RPMI8226 (cell line): ENCODE measurements at places on chromosomes 1 and 21.
A peak's percentile ranks its signal among the peaks of the same experiment; 100 is the strongest.

DNA sequence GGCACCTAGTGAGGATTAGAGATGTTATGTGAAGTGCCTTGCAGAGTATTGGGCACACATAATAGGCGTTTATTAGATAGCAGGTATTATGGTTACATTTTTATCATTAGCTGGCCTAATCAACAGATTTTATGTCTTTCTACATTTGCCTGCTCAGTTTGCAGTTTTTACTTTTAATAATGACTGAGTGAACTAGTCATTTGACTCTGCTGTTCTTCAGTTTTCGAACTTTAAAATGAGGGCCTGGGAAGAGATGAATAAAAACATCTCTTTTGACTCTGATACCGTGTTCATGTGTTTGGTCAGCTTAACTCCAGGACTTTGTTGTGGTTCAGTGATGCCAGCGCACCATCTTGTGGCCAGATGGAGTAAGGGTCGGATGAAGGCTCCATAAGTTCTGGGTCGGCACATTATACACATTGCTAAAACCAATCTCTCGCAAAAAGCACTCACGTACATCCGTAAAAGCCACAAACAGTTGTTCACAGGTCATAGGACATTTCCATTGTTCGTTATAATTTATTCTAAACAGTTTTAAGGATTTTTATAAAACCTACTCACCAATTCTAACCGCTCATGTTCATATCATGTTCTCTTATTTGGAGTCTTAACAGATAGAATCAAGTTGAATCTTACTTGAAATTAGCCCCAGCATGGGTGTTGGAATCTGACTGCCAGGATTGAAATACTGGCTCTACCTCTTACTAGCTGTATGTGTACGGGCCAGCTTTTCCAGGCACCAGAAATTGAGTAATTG is 78.4 kb upstream of the GPR88 start:
- peak; percentile 56 for DNase-seq

- DNase-seq = no peak
These were observed 72.6 kb downstream of the ATP6V1G3 start for GRCh38 chr1:198467907-198468306.

DNA sequence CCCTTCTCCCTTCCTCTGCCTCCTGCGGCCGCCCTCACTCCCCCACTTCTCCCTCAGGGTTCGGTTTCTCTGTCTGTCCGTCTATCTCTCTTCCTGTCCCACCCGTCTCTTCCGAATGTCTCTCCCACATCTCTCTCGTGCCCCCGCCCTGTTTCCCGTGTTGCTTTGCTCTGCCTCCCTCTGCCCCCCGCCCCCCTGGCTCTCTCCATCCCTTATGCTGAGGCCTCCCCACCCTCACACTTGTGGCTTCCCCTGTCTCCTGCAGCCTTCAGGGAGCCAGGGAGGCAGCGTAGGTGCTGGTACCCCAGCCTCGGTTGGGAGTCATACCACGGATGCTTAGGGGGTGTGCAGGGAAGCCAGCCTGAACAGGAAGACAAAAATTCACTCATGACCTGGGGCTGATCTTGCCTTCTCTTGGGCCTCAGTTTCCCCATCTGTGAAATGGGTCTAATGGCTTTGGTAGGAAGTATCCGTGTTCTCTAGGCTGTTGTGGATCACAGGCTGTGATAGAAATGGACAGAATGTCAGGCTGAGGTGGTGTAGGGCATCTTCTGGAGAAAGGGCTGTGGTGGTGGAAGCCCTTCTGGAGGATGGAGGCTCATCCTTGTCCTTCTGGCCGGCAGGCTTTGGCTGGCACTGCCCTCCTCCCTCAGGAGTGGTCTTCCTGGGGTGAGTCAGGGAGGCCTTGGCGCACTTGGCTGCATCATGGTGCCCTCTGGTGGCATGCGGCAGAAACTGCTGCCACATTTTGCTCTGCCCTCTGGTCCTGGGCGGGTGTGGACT is 55.5 kb downstream of the FOXO6 start:
- peak; percentile 73 for DNase-seq

- DNase-seq = no peak
These were observed 21.9 kb downstream of the TRAF5 start for GRCh38 chr1:211348547-211348946.

DNA sequence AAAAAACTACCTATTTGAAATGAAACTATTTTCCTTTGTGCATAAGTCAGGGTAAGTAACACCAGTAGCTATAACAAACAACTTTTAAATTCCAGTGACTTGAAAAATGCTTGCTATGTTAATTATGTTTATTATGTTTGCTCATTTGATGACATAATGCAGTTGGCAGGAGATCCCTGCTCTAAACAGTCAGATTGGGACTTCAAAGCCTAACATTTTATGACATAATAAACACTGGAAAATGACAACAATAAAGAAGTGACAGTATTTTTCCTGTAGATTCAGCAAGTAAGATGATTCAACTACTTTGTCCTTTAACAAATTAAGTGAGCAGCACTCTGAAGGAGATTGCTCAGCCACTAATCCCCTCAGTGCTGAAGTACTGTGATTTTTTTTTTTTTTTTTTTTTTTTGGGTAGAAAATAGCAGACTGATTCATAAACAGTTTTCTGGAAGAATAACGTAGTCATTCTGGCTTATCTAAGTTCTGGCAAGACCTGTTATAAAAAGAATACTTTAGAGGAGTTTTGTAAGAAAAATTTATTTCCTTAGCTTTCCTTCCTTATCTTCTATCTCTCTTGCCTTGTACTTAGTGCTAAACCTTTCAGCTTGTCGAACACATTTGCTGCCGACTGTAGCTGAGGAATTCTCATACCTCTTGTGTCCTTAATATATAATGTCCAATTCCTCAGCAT is 207.2 kb downstream of the PTGER3 start:
- no peak for DNase-seq

DNA sequence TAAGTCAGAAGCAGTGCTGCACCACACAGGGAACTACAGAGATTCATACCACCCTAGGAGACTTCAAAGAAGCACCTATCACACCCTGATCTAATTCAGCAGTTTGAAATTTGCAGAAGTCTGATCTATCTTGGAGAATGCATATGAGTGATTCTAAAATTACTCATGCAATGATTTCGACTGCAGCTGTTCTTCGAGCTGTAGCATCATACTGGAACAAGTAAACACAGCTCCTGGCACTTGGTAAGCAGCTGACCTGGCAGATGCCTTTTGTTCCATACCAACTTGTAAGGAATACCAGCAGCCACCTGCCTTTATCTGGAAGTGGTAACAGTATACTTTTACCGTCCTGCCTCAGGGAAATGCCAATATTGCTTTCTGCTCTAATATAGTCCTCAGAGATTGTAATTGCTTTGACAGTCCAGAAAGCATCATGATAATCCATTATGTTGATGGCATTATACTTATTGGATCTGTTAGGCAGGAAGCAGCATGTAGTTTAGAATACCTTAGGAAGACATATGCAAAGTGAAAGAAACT is 25.7 kb downstream of the AADACL4 start:
- DNase-seq = no peak

GRCh38 chr1:38507563-38507962 is 352.0 kb downstream of the RRAGC start:
- DNase-seq = no peak

DNA sequence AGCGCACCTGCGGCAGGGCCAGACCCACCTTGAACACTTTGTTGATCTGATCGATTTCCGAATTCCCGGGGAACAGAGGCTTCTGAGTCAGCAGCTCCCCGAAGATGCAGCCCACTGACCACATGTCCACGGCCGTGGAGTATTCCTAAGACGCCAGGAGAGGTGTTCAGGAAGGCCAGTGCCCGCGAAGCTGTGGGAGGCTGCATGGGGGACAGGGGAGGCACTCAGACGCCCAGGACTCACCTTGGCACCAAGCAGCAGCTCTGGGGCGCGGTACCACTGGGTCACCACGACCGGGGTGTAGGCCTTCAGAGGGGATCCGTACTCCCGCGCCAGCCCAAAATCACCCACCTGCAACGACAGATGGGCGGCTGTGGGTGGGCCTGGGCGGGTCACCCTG is 11.2 kb upstream of the SLC35E2B start:
- DNase-seq = no peak

DNA sequence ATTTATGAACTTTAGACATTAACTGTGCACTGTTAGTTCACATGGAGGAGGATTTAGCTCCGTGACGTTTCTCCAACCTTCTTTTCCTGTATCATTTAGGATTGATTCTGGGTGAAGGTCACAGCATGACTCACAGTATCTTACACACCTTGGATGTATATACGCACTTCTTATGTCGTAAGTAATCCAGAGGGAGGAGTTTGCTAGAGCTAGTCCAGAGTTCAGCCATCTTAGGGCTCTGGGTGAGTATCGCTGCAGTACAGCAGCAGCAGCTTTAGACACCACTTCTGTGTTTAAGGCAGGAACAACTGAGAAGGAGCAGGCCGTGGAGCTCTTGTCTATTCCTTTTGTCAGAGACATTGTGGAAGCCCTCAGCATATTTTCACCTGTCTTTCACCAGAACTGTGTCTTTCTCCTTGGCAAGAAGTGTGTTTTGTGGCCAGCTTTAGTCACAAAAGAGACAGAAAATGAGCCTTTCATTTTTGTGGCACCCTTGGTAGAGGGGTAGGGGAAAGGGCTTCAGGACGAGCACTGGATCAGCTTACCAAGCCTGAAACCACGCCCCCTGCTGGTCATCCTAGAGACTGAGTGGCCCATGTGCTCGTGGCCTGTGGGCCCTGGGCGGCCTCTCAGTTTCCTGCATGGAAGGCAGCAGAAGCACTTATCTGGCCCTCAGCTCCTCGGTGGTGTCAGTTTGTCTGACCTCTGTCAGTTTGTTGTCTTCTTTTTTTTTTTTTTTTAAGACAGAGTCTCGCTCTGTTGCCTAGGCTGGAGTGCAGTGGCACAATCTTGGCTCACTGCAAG is 64.0 kb downstream of the ADARB1 start:
- peak; percentile 79 for DNase-seq

DNA sequence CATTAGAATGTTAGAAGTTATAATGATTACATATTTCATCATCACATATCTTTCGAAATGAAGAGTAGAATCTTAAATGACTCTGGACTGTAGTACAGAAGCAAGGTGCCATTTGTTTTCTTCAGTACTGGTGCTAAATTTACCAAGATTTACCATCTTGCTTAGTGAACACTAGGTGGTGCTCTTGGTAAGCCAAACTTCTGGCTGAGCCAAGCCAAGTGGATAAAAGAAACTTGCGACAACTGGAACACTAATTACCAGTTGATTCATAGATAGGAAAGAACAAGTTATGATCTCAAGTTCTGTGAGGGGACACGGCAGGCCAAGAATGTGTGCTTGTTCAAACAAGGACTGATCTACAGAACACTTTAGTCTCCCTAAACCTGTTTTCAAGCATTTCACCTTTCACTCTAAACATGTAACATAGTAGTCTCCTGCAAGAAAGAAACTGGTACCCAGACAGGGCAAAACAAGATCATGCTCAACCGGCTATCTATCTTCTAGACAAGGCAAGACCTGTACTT is 19.8 kb downstream of the SPRTN start:
- peak; percentile 70 for DNase-seq

DNA sequence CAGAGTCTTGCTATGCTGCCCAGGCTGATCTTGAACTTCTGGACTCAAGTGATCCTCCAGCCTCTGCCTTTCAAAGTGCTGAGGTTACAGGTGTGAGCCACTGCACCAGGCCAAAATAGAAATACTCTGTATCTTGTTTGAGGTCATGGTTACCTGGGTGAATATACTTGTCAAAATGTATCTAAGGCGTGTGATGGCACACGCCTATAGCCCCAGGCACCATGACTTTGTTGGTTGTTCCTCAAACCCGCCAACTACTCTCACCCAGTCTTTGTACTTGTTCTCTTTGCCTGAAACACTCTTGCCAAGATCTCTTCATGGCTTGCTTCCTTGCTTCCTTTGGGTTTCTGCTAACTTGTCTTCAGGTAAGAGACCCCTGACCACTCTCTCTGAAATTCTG is 38.0 kb upstream of the RGS5 start:
- no peak for DNase-seq

DNA sequence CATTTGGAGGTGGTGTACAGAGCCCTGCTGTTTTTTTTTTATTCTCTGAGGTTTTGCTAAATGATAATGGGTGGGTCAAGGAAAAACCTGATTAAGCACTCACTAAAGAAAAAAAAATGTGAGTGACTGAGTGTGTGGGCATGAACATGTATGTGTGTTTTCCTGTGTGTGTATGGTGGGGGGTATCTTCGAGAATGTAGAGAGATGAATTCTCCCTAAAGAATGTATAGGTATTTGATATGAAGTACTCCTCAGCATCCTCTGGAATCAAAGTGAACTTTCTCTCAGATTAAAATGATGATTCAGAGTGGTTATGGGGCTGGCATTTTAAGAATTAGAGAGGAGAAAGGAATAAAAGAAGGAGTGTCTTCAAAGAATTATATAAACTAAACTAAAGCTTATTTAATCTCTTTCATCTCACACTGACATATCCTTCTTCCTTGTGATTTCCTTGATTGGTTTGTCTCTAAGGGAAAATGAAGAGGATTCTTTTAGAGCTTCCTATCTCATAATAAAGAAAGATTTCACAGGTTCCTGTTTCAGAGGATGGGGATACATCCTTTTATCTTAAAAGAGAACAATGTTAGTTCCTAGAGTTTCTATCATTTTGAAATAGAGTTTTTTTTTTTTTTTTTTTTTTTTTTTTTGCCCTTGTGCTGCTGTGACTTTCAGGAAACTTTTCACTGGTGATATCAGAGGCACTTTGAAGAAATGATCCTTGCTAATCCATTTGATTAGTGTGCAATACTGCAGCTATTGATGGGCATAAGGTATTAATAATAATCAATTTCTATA is 23.9 kb downstream of the S1PR1 start:
- DNase-seq = no peak

DNA sequence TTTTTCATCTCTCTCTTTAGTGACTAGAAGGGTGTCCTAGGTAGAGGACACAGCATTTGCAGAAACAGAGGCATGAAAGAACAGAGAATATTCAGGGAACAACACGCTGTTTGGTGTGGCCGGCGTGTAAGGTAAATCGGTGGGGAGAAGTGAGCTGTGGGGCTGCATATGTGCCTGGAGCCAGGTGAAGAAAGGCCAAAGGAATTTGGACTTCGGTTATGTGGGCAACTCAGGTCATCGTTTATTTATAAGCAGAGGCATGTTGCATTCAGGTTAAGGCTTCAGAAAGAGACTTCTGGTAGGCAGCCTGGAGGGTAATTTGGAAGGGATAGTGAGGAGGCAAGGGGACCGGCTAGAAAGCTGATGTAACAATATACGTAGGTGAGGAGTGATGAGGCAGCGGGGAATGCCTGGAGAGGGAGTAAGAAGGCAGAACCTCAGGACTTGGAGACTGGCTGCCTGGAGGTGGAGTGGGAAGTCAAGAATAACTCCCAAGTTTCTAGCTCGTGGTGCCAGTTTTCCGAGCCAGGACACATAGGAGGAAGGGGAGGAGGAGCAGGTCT is 64.1 kb upstream of the ACOT11 start:
- no peak for DNase-seq

DNA sequence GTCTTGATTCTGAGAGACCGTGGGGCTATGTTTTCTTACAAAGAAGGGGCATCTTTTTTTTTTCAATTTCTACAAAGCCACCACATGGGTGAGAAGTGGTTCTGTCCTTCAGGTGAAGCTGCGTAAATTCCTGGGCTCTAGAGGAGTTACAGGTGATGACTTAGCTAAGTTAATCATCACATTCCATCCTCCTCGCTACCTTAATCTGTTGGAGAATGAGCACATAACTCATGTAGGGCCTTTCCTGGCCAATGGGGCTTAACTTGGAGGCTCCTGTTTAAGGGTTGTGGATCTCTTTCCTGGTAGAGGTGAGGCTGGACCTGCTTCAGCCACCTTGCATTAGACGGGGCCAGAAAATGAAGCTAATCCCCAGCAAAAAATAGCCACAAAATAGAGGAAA is 19.9 kb downstream of the REG4 start:
- no peak for DNase-seq
